Inflammatory macrophage treated with lipopolysaccharide for 1 hour (primary cell): ENCODE measurements at places on chromosomes 1 and 21.

- DNase-seq, result no peak
These were observed 47.3 kb downstream of the NEGR1 start for GRCh38 chr1:72235062-72235461.

GRCh38 chr1:245938046-245938435 is 569.0 kb downstream of the SMYD3 start:
- no peak for DNase-seq

DNA sequence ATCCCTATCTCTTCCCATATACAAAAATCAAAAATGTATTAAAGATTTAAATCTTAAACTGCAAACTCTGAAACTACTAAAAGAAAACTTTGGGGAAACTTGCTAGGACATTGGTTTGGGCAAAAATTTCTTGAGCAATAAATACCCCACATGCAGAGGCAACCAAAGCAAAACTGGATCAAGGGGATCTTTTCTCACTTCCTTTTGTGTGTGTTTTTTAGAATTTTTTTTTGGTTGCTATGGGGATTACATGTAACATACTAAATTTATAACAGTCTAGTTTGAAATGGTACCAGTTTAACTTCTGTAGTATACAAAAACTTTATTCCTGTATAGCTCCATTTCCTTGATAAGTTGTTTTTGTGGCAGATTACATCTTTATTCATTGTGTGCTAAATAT is 16.8 kb downstream of the MAST2 start:
- DNase-seq, result peak; percentile 32

GRCh38 chr21:43865540-43866259 is 677 bp downstream of the AGPAT3 start:
- peak; percentile 48 for DNase-seq

DNA sequence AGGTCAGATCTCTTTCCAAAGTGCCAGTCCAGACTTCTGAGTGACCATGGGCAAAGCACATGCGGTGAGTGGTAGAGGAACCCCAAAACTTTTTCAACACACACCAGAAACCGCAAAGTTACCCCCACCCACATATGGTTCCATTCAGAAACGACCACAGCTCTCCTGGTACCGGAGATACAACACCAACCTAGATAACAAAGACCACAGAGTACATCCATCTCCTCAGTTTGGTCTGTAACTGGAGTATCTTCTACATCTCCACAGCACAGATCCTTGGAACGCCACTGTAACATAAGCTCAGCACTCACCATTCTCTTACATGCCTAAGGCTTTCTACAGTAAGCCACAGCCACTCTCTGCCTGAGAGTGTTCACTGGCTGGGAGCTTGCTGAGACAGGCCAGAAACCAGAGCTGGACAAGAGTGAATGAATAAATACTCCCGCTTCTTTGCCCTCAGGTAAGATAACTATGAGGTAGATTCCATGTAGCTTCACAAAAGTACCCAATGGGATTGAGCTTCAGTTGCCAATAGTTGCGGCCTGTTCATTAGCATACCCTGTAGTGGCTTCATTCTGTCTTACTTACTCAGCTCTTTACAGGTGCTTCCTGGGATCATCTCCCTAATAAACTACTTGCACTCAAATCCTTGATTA is 81.8 kb downstream of the SMYD3 start:
- DNase-seq, result no peak

DNA sequence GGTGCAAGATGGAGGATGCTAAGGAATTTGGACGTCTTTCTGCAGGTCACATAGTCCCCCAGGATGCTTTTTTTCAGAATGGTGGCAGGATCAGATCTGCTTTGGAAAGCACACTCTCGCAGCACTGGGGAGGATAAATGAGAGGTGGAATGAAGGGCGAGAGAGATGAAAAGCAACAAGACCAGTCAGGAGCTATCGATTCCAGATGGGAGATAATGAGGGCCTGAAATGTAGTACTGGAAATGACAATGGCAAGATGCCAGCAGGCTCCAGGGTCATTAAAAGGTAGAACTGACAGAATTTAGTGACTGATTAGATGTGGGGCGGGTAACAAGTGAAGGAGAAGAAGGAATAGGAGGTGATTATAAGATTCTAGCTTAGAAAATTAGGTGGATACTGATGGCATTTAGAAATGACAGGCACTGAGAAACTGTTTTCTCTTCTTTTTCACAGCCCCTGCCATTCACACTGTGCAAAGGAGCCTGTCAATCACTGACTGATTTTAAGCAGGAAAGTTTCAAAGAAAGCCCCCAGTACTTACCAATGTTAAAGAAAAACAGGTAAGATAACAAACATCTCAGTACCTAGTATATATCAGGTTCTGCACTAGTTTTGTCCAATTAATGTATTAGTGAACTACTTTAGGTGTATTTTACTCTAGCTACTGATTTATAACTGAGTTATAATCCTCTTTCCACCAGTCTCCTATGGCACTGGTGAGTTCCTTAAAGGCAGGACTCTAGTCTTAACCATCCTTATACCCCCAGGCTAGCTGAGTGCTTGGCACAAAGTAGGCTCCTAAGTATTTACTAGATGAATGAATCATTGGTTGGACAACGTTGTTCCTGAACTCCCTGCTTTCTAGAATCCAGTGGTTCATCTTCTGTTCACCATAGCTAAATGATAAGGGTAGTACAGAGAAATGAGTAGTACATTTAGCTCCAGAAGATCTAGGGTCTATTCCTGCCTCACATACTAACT is 9.2 kb downstream of the PIGM start:
- DNase-seq, result no peak

- no peak for DNase-seq
These were observed 14.6 kb upstream of the ZMYM4 start for GRCh38 chr1:35253941-35254340.

DNA sequence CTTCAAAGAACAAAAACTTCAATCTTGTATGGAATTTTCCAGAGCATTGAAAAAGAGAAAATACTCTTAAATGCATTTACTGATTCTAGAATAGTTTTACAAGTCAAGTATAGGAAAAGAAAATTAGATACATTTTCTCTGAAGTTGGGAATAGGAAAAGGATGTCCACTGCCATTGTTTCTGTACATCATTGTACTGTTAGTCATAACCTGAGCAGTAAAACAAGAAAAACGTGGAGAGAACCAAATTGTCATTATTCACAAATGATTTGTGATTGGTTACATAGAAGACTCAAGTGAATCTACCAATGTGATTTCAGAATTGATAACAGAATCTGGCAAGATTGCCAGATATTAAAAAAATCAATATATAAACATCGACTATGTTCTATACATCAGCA is 27.4 kb downstream of the PRKACB start:
- no peak for DNase-seq

DNA sequence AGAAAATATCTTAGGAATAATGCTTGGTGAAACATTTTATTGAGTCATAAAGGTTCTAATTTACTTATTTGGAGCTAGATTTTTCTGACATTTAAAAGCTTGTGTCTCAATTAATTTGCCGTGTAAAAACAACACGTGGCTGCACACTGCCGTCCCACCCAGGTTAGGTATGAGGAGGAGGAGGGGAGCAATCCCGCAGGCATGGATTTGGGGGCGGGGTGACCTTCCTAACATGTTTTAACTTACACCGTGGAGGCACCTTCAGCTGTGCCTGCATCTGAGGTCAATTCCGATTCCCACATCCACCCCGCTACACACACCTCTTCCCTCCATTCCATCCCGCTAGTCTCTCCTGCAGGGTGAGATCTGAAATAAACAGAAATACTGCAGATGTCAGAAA is 28.5 kb upstream of the UMODL1 start:
- no peak for DNase-seq

- DNase-seq, result peak; percentile 99
These were observed at the start of gene SESN2 for GRCh38 chr1:28259252-28259933. TSS of gene SESN2 (plus strand) at chr1:28259518. CDS start at chr1:28259848, 330 bp downstream.

DNA sequence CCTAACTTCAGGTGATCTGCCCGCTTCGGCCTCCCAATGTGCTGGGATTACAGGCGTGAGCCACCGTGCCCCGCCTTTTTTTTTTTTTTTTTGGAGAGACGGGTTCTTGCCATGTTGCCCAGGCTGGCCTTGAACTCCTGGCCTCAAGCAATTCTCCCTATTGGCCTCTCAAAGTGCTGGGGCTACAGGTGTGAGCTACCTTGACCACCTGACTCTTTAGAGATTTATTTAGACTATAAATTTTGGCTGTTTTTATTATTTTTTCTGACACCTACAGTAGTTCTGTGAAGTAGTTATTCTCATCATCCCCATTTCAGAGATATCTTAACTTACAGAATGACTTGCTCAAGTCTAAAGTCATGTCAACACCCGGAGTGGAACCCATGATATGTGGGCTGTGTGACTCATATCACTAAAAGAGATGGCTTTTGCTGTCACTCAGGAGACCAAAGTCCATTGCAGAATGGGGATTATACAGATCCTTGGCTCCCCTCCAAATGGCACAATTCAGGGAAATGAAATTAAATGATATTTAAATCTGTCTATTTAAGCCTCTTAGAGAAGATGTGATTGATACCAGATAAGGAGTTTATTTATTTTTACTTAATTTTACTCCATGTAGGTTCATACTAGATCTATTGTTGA is 93.2 kb downstream of the CTH start:
- DNase-seq, result peak; percentile 78

DNA sequence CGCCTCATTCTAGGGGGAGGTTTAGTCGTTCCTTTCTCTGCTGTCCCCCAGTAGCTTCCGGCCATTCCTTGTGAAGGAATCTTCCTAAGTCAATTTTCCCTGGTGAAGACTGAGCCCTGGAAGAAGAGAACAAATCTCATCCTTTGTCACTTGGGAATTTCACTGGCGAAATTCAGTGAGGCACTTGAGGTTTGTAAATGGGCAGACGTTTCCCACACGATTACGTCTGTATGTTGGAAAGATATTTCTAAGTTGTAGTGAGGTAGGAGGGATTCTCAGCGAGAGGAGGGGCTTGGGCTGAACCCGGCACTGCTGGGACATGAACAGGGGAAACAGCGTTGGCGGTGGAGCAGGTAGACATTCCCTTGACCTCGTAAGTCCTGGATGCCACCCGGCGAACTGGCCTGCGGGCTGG is 47.2 kb downstream of the GALNT2 start:
- DNase-seq, result no peak

- DNase-seq, result no peak
These were observed 141.5 kb downstream of the PAPPA2 start for GRCh38 chr1:176604461-176604860.

DNA sequence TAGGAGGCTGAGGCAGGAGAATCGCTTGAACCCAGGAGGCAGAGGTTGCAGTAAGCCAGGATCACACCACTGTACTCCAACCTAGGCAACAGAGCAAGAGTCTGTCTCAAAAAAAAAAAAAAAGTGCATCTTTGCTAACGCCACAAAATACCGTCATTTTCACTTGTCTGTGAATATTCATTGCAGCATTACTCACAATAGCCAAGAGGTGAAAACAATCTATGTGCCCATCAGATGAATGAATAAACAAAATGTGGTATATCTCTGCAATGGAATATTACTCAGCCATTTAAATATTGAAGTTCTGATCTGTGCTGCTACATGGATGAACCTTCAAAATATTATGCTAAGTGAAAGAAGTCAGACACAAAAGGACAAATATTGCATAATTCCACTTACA is 7.9 kb upstream of the TIAM1 start:
- DNase-seq, result no peak

DNA sequence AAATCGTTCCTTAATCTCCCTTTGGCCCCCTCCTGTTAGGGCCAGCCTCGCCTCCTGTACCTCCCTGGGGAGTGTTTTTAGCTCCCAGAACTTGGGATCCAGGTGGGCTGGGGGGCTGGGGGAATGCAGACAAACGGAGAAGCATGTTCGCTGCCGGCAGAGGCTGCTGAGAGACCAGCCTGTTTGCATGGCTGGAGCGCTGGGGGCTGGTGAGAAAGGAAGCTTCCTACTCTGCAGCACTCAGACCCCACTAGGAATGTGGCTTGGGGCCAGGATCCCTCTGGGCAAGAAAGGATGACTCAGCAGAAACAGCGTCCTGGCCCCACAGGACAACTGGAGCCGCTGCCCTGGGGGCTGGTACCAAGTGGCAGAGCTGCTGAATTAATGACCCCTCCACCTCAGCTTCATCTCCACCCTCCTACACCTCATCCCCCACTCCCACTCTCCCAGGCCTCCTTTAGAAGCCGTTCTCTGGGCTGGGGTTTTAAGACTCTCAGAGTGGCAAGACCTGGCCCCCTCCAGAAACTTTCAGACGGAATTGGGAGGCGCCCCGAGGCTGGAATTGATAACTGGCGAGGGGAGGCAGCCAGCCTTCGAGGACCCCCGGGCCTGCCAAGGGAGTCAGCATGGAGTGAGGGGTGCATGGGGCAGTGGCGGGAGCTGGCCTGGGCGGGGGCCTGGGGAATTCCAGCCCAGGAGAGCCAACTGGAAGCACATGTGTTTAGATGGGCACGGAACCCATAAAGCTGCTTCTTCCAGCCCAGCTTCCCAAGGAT is 28.5 kb upstream of the EPS8L3 start:
- DNase-seq, result no peak

DNA sequence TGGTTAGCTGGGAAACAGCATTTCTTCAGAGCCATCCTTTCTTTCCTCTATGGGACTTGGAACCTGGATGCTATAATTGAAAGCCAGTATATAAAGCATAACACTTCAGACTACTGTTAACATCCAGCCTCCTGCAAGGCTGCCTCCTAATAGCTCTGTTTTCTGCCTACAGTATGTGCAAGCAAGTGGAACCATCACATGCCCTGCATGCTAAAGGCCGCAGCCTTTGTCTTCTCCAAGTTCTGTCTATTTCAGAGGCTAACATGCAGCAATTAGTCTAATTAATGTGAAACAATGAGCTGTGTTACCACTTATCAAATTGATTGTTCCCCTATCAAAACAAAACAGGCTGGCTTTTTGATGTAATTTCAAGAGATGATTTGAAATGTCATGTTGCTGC is 82.7 kb upstream of the ESRRG start:
- DNase-seq, result no peak

DNA sequence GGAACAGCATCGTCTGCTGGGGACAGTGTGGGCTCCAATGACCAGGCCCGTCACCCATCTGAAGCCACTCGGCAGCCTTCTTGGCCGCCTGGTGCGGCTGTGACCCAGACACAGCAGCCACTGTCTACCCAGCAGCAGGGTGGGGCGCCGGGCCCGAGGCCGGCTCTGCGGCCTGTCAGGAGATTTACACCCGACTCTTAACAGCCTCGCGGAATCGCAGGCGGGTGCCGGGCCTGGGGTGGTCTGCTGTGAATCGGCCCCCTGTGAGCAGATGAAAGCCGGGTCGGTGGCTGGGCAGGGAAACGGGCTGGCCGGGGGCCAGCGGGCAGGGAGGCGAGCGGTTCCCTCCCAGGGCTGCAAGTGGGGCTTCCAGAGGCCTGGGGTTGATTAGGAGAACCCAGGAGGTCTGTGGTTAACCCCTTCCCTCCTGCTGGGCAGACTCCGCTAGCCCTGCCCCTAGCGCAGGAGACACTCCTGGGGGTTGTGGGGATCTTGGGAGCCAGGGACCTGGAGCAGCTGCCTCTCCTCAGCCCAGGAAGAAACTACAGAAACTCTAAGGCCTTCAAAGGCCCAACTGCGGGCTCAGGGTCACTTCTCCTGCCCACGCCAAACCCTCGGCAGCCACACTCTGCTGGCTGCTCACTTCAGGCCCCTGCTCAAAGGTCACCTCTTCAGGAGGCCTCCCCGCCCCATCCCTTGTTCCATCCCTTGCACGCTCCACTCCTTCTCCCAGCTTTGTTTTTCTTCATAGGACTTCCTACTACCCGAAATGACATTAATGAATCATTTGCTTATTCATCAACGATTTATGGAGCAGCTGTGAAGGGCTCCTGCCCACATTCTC is 15.6 kb downstream of the RUNX3 start:
- DNase-seq, result no peak
